ENCODE measurements at places on chromosomes 2 and 18.

DNA sequence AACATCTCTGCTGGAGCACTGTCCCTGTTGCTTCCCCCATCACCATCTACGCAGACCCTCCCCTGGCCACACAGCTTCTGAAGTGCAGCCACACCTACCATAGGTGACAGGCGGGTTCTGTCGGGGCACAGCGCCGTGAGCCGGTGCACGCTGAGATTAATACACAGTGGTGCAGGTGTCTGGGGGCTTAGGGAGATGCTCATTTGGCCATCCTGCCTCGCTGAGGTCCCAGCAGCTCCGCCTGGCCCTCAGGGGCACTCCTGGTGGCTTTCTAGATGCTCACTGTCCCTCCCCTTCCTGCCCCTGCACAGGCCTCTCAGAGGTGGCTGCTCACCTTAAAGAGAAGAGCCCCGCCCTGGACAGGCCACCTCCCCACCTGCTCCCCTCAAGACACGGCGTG lies 18.9 kb upstream of the RPL31 start:
- DNase-seq: no peak

- DNase-seq: no peak
Measured at GRCh38 chr2:176272870-176273459, 3.7 kb downstream of the MTX2 start.

DNA sequence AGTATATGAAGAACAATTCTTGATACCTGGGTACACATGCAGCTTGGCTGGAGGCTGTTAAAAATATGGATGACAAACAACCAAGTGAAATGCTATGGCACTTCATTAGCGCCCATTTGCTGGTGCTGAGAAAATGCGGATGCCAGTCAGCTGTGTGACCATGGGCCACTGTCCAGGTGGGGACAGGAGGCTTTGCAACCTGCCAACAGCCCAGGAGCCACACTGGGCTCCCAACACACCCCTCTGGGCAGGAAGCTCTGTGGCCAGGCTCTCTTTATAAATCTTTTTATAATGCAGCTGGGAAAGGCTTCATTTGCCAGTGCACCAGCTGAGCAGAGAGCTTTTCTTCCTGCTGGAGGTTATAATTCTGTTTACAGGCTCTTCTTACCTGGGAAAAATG lies 19.9 kb downstream of the RNF144A start:
- DNase-seq: no peak

- no peak for DNase-seq
Measured at GRCh38 chr18:10094655-10095054, 180.8 kb downstream of the VAPA start.

DNA sequence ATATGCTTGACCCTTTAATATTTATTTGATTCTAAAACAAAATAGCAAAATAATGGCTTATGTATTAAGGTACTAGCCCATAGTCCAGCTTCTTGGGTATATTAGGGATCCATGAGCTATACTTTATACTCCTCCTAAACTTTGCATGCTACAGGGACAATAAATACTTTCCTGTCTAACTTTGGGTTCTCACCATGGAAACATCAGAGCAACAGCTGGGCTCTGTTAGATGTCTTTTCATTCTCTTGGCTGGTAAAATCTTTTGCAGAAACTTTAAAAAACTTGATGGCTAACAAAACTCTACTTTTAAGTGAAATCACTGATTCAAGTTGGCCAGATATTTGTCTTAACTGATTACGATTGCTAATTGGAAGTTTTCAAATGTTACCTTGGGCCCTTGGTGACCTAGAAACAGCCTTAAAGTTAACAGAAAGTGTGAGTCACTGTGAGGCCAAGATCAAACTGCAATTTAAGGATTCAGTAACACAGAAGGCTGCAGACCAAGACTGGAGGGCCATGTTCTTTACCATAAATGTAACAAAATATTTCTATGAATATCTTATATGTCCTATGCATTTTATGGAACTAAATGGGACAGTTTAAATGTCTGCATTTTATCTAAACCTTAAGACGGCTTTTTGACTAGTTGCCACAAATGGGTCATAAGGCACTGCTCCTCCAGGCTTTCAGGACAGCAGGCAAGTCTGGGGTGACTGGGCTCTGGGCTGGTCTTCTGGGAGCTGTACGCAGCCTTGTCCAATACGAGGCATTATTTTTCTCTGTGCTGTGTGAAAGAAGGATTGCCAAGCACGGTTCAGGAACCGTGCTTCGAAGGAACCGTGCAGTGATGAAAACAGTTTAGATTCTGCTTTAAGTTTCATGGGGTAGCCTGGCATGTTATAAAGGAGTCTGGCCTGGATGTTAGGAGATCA lies 188.5 kb downstream of the TPGS2 start:
- DNase-seq: no peak

DNA sequence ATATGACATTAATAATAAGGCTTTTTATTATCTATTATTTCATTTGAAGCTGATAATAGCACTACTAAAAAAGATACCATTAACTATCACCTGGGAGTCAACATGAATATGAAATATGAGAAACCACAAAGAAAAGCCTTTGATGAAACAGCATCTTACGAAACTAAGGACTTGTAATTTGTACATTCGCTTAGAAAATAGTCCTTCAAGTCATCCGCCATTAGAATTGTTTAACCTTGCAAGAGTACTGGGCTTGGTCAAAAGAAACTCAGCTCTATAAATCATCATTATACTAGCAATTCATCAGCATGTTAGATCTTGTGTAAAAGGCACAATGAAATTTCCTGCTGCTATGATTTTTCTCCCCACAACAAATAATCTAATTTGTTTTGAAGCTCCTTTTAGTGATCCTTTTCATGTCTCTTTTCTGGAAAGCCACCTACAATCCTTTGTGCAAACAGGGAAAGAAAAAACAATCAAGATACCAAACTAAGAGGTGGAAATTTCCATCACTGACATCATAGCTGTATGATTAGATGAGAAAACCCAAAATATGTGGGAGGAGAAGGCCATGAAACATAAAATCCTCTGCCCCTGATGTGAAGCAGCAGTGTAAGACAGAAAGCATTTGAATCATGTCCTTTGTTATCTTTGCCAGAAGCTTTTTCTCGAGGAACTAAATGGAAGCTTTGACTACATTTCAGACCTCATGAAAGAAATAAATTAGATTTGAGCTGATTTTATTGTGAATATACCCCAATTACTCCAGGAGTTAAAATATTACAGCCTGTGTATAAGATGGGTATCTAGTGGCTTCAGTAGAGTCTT lies 31.2 kb downstream of the SCN9A start:
- DNase-seq: no peak

DNA sequence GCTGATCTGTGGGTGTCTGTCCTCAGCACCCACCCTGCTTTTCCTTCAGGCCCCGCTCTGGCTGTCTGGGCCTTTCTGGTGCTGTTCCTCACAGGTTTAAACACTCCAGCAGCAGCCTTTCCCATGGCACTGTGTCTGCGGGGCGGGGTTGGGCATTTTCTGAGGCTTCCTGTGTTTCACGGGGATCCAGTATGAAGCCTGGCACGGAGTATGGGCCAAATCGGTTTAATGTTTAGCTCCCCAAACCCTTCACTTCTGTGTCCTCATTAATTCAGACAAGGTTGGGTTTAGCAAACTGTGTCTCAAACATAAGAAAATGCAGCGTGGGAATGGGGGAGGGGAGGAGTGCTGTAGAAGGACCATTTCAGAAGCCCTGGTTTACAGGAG lies 44.9 kb downstream of the HPCAL1 start:
- DNase-seq: no peak

DNA sequence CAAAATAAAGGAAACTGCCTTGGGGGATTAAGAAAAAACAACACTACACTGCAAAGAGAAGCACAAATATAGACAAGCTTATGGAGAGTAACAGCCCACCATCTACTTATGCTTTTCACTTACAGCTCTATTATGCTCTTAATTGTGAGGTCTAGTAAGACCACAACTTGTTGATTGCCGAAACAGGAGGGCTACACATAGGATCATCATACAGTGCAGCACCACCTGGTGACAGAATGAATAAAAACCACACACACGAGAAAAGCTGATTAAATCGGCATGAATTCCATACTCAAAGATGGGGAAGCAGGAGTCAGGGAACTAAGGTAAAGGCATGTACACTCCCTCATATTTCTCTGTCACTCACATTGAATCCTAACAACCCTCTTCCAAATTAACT lies 259.2 kb downstream of the IKZF2 start:
- DNase-seq: no peak

DNA sequence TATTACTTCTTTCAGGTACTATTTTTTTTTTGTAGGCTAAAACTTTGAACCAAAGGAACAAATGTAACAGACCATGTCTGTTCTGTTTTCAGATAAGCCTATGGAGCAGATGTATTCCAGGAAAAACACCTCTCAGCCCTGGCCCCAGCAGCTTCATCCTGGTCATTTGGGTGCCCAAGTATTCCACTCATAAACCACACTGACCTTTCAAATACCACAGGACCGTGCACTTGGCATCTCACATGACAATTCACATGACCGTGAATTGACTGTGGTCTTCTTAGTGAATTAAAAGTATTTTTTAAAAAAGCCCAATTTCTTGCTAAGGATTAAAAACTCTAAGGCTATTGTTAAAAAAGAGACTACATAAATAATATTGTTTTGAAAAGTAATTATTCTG lies 50.2 kb downstream of the SMIM21 start:
- DNase-seq: no peak

DNA sequence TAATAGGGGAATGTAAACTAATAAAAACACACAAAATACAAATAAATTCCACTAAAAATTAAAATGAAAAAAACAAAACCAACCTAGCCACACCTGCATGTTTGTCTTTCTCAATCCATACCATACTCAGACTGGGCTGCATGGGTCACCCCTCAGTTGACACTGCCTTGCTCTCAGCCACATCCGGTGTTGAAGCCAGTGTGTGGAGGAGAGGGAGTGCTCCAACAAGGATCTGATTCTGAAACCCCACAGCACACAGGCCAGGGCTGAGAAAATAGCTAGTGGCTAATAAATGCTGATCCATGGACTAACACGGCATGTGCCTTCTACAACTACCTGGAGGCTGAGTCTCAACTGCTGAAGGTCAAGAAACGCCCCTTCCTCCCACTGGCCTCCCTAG lies 13.7 kb downstream of the RND3 start:
- DNase-seq: no peak

DNA sequence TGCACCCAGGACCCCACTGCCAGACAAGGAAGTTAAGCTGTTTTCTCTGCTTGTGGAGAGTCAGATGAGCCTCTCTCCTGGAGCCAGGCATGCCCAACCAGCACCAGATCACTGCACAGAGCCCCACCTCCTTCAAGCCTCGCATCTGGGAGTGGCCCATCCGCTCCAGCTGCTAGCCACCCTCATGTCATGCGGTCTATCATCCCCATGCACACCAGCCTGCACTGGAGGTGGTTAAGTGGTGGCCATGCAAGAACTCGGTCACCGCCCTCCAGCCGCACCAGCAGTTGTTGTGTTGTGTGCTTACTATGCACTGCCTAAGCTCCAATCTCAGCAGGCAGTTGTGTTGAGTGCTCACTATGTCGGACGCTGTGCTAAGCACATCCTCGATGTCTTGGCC lies 177.9 kb upstream of the SLC14A2 start:
- DNase-seq: no peak

GRCh38 chr2:192411755-192412154 lies 217.0 kb upstream of the TMEFF2 start:
- DNase-seq: no peak

DNA sequence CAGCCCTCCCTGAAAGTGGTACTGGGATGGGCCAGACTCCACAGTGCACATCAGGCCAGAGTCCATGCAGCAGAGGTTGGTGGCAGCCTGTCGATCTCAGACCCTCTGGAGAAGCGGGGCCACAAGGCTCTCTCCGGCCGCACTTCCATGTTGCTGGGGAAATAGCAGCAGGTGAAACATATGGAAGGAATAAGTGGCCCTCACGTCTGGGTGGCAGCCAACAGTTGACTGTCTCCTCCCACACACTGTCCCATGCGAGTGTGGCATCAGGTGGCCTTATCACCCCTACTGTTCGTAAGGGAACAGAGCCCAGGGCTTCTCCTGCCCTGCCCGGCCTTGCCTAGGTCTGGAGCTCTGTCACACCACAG lies 58.1 kb upstream of the FOSL2 start:
- no peak for DNase-seq

- no peak for DNase-seq
Measured at GRCh38 chr2:3316456-3317276, 61.0 kb downstream of the EIPR1 start.

DNA sequence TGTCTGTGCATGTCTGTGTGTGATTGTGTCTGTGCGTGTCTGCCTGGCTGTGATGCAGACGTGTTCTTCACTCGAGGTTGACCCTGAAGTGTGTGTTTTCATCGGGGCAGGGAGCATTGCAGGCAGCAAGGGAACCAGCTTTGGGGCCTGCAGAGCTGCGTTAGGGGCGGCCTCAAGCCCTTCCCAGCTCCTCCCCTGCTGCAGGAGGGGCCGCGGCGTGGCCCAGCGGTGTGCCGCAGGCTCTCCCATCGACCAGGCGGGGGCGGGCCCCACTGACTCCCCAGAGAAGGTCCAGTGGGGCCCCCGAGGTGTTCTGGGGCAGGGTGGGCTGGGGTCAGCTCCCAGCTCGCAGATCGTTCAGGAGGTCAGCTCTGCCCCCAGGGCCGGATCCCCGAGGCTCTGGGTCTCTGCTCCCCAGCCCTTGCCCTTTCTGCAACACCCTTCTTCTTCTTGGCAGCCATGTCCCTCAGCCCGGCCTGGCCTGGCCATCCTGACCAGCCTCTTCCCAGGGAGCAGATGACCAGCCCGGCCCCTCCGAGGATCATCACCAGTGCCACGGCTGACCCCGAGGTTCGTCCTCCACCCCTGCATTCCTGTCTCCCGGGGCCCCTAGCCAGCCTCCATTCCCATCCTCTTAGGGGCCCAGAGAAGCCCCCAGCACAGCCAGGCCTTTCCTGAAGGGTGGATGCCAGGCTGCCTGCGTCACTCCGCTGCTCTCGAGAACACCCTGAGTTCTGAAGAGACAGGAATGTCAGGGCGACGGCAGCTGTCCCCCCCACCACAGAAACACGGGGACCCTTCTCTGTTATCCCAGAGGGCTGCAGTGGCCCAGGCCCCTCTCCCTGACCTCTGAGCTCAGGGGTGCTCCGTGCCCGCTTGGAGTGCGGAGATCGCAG lies 11.1 kb upstream of the KLHL30 start:
- DNase-seq: no peak

GRCh38 chr18:59265246-59265973 lies 7.8 kb downstream of the RAX start:
- no peak for DNase-seq

DNA sequence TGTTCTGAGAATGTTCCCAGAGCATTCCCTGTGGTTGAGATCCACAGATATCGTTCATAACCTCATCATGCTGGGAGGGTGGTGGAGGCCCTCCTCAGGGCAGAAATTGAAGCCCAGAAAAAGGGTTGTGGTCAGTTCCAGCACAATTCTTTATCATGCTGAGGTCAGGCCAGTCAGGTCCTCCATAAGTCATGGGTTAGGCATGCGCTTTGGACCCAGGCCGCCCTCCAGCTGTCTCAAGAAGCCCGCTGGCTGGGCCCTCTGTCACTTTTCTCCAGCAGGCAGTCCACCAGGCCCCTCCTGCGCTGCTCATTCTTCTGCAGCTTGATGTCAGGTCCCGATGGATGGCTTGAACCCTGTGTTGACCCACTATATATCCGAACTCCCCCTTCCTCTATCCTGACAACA lies 151.1 kb upstream of the NT5C1B start:
- DNase-seq: no peak
